ENCODE measurements at places on chromosomes 1 and 21.

DNA sequence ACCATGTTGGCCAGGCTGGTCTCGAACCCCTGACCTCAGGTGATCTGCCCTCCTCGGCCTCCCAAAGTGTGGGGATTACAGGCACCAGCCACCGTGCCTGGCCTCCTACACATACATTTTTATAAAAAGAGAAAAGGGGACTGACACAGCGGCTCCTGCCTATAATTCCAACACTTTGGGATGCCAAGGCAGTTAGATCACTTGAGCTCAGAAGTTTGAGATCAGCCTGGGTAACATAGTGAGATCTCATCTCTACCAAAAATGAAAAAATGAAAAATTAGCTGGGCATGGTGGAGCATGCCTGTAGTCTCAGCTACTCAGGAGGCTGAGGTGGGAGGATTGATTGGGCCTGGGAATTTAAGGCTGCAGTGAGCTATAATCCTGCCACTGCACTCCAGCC, 23.4 kb downstream of the ZNF281 start:
- no peak for DNase-seq

DNA sequence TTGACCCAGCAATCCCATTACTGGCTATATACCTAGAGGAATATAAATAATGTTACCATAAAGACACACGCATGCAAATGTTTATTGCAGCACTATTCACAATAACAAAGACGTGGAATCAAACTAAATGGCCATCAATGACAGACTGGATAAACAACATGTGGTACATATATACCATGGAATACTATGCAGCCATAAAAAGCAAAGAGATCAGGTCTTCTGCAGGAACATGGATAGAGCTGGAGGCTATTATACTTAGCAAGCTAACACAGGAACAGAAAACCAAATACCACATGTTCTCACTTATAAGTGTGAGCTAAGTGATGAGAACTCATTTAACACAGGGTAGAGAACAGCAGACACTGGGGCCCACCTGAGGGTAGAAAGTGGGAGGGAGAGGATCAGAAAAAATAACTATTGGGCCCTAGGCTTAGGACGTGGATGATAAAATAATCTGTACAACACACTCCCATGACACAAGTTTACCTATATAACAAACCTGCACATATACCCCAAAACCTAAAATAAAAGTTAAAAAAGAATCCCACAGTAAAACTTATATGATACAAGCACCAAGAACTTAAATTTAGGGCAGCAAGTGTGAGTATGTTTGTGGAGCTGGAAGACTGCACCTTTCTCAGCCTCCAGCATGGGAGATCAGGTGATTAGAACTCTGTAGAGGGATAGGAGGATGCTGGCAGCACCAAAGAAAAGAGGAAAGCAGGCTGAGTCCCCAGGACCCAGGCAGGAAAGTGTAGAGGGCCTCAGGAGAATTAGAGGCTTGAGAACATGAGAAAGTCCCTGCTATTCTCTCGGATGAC, 320.8 kb upstream of the USP24 start:
- no peak for DNase-seq

DNA sequence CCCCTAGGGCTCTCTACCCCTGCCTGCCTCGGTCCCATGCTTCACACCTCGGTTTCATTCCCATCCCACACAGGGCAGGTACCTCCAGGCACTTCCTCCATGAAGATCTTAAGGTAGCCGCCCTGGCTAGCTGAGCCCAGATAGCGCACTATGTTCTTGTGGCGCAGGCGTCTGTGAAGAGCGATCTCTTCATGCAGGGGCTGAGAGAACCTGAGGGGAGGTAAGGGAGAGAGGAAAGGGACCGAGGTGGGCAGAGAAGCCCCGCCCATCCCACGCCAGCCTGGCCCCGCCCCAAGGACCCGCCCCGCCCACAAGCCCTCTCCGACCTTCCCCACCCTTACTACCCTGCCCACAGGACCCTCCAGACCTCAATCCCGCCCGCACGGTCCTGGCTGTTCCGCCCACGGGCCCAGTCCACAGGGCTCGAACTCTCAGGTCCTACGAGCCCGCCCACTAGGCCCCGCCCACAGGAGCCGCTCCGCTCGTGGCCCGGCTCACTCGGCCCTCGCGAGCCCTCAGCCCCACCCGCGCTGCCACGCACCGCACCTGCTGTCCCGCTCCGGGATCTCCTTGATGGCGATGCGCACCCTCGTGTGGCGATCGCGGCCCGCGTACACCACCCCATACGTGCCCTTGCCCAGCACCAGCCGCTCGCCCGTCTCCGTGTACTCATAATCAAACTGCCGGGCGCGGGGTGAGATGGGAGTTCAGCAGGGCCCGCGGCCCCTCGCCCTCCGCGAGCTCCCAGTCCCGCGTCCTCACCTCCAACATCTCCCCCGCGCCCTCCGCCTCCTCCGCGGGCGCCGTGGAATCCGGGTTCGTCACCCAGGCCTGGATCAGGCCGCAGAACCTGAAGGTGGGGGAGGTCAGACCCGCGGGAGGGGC, 6.4 kb downstream of the MAP3K6 start:
- DNase-seq: no peak

DNA sequence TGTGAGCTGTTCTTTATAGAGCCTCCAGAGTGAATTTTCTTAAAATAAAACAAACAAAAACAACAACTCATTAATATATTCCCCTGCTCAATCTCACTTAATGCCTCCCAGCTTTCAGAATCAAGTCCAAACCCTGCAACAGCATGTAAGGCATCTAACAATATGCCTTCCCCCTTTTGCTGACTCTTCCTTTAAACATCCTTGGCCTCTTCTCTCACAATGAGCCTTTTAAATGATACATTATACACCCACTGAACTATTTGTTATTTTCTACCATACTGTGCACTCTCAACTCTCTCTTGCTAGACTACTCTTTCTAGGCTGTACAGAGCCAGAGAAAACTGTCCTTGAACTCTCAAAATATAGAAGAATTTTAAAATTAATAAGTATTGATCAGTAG, 115.2 kb upstream of the SNX7 start:
- DNase-seq: no peak

DNA sequence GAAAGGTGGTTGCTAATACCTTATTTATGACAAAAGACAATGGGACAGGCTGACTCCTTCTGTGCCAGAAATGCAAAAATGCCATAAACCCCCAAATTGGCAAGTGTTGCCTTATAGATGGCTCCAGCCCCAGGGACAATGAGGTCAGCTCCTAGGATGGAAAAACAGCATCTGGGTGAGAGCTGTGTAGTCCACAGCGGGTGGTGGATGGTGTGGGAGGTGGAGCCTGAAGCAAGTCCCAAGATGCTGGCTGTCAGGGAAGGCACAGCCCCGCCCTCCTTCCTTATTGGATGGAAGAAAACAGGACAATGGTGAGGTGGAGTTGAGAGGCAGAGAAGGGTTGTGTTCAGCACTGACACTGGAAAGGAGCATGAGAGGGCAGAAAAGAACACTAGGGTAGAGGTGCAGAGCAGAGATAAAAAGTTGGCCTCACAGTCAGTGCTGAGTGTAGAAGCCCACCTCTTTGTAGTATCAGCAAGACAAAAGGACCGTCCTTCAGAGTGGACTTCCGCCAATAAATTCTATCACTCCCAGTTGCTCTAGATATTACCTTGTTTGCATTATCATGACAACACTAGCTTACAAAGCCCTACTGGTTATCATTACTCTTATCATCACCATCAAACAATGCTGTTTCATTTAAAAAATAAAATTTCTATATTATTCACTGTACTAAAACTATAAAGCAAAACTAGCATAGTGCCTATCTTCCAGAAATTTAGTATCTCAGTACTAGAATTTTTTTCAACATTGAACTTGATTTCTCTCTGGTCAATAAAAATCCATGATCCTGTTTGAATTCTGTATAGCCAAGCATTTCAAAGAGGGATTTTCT, 3.7 kb upstream of the SDE2 start:
- DNase-seq: peak; percentile 62

DNA sequence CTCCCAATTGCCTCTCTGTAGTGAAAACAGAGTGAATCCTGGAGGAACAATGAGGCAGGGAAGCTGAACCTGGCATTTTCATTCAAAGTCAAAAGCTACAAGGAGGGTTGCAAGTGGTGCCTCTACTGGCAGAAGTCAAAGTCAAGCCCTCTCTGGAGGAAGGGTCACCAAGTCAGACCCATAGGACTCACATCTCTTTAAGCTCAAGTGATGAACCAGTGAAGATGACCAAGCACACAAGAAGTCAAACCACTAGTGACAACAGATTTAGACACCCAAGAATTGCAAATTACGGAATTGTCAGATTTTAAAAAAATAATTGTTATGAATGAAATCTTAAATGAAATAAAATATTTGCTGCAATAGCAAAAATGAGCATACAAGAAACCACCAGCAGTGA, 81.1 kb upstream of the ATP1B1 start:
- DNase-seq: no peak
